T-helper 1 cell (primary cell): ENCODE measurements at places on chromosomes 7 and 10.

GRCh38 chr10:1557081-1557480 lies 180.2 kb downstream of the ADARB2 start:
- DNase-seq, result no peak

GRCh38 chr10:408236-408635 lies 273.0 kb downstream of the ZMYND11 start:
- DNase-seq, result no peak

DNA sequence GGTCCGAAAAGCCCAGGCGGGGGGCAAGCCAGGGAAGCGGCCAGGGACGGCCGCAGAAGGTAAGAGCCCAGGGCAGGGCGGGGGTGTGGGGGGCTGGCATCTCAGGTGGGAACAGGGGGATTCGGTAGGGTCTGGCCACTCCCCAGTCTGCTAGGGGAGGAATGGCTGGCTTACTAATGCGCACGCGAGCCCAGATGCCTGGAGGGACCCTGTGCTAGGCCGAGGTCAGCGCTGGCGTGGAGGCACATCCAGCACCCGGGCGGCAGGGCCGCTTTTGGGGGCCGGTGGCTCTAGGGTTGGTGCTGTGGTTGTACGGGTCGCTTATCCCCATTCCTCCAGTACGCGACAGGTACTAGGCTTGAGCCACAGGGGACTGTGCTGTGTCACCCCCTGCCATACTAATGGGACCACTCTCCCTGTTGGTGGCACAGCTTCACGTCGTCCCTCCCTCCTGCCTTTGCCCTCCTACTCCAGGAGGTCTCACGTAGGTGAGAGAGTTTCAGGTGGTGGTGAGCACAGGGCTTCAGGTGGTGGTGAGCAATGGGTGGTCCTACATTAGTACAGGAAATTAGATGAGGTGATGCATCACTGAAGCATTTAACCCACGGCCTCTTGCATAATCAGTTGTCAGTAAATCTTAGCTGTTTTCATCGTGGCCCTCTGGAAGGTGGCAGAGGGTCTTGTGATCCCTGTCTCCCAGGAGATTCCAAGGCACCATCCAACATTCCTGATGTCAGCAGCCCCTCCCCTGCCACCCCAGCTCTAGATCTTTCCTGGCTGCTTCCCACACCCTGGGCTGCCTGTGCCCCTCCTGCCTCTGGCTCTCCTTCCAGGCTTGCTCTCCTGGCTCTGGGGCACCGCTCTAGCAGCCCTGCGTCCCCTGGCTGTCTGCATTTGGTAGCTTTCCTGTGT lies 971 bp downstream of the AEBP1 start:
- no peak for DNase-seq

DNA sequence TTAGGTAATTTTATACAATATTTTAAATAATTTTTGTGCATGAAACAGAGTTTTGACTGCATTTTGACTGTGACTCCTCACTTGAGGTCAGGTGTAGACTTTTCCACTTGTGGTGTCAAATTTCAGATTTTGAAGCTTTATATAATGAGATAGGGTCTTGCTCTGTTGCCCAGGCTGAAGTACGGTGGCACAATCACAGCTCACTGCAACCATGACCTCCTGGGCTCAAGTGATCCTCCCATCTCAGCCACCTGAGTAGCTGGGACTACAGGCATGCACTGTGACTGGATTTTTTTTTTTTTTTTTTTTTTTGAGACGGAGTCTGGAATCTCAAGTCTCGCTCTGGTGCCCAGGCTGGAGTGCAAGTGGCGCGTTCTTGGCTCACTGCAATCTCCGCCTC lies 74.9 kb downstream of the TCF7L2 start:
- no peak for DNase-seq

DNA sequence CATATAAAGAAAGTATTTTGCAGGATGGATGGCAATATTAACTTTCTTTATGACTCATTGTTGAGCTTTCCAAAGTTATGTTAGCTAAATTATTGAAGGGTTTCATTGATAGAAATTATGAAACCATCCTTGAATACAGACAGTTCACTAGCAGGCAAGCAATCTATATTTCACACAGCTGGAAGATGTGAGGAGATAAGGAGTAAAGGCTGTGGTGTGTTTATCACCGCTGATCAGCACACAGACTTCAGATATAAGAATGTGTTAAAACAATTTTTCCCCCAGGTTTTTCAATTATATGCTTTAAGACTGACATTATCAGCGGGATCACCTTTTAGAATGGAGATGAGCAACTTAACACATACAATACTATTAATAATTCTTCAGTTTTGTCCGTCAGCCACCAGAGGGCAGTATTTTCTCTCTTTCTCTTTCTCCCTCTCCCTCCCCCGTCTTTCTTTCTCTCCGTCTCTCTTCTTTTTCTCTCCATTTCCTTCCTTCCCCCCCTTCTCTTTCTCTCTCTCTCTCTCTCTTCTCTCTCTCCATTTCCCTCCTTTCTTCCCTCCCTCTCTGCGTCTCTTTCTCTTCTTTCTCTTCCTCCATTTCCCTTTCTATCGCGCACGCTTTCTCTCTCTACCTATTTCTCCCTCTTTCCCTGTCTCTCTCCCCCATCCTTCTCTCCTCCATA lies 62.9 kb upstream of the FAM171A1 start:
- DNase-seq, result no peak

- no peak for DNase-seq
Measured at GRCh38 chr7:143085109-143085508, 33.0 kb downstream of the OR6V1 start.

DNA sequence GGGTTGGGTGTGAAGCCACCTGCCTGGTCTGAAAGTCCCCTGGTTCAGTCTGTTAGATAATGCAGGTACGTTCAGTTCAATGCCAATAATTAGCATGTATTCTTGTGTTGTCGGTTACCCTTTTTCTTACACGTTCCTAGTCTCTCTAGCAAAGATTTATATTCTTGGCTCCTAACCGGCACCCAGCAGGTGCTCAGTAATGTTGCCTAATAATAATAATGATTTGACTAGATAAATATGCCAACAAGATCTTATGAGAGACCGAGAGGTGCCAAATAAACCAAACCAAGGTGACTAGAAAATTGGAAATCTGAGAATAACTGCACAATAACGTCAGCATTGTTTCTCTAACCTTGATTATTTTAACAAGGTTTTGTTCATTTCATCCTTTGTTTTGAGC lies 1.1 kb upstream of the SMIM30 start:
- DNase-seq, result no peak

DNA sequence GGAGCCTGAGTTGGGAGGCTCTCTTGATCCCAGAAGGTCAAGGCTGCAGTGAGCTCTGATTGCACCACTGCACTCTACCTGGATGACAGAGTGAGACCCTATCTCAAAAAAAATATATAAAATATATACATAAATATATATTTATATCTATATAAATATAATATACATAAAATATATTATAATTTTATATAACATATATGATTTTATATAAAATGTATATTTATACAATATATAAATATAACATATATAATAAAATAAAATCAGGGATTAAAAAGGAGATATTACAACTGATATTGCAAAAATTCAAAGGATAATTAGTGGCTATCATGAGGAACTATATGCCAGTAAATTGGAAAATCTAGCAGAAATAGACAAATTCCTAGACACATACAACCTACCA lies 353.5 kb upstream of the HPS1 start:
- DNase-seq, result no peak

DNA sequence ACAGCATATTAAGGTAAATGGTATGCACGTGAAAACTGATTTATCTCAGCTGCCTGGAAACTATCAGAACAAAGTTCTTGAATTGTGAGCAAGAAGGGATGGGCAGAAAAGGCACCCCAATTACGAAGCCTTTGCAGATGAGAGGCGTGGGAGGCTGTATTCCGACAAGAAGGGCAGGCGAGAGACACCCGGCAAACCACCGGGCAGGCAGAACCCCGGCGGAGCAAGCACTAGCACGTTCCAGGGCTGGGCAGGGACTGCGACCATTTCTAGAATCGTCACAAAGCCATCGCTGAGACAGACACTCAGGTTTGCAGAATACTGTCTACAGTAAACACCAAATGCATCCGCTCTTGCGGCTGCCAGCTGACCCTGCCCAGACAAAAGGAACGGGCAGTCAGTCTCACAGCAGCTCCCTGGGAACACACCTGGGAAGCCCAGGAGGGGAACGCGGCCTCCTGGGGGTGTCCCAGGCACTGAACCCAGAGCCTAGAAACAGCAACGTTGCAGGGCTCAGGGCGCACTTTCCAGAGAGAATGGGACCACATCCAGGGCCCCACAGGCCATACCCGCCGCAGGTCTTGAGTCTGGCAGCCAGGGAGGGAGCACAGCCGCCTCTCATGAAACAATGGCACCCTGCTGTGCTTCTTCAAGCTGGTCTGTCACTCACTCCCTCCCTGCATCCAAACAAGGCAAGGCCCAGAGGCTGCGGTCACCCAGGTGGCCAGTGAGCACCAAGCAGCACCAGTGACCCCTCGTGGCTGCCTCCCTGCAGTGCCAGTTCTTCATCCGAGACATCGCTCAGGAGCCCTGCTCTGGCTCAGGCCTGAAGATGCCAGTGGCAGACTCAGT lies 261.9 kb downstream of the PTPRN2 start:
- no peak for DNase-seq

- no peak for DNase-seq
Measured at GRCh38 chr7:70498232-70498992, 633.5 kb upstream of the GALNT17 start.

GRCh38 chr10:15227611-15228372 lies 59.3 kb upstream of the NMT2 start:
- no peak for DNase-seq

DNA sequence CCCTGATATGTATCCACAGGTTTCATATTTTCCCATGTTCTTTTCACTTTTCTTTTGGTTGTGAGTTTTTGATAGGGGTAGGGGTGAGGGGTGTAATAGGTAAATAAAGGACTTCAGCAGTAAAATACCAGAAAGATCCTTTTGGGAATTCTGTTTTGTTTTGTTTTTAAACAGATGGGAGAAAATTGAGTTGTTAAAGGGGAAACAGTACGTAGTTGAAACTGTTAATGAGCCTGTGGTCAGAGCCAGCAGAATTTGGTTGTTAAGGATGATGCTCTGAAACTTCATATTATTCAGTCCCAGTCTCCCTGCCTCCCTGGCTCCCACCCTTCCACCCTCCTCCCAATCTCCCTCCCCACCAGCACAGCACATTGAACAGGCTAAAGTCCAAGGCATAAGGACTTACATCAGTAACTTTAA lies 195.9 kb downstream of the CREB5 start:
- no peak for DNase-seq

DNA sequence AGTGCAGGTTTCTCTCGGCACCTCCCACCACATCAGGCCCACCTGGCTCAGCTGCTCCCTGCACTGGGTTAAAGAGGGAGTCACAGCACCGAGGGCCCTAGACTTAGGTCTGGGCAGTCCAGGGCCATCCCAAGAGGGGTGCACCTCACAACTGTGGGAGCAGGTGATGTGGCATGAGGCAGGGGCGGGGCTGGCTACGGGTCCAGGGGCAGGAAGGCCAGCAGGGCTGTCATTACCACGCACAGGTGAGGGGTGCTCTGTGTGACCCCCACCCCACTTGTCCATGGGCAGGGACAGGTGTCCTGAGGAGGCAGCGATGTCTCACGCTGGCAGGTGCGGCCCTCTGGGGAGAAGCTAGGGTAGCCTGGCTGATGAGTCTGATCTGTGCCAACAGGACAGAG lies 40.5 kb upstream of the DPYSL4 start:
- DNase-seq, result no peak

DNA sequence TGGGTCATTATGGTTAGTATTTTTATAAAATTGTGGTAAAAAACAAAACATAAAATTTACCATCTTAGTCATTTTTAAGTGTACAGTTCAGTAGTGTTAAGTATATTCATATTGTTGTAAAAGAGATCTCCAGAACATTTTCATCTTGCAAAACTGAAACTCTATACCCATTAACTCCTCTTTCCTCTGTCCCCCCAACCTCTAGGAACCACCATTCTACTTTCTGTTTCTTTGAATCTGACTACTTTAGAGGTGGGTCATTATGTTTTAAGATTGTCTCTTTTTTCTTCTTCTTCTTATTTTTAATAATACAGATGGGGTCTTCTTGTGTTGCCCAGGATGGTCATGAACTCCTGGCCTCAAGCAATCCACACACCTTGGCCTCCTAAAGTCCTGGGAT lies 84.1 kb downstream of the DOCK4 start:
- DNase-seq, result no peak
